Neural crest cell (in vitro differentiated cells): ENCODE measurements at places on chromosomes 2 and 18.
A peak's percentile ranks its signal among the peaks of the same experiment; 100 is the strongest.

DNA sequence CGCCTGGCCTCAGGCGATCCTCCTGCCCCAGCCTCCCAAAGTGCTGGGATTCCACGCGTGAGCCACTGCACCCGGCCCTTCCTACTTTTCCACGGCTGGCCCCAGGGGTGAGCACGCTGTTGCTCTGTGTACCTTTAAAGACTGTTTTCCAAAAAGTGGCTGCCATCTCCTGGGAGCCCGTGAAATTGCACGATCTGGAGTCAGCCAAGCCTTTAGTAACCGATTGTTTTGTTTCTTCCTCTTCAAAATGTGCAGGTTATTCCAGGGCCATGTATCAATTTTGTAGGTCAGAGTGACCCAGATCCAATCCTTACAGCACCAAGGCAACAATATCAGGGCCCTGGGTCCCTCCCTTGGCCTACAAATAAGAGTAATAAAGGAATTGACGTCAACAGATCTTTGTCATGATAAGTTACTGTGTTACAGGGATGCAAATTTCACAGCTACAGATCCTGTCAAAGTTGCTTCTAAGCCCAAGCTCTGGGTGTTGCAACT, 135.6 kb upstream of the ZNF236 start:
- peak; percentile 57 for DNase-seq

GRCh38 chr2:66866331-66867062, 431.6 kb downstream of the MEIS1 start:
- no peak for DNase-seq

DNA sequence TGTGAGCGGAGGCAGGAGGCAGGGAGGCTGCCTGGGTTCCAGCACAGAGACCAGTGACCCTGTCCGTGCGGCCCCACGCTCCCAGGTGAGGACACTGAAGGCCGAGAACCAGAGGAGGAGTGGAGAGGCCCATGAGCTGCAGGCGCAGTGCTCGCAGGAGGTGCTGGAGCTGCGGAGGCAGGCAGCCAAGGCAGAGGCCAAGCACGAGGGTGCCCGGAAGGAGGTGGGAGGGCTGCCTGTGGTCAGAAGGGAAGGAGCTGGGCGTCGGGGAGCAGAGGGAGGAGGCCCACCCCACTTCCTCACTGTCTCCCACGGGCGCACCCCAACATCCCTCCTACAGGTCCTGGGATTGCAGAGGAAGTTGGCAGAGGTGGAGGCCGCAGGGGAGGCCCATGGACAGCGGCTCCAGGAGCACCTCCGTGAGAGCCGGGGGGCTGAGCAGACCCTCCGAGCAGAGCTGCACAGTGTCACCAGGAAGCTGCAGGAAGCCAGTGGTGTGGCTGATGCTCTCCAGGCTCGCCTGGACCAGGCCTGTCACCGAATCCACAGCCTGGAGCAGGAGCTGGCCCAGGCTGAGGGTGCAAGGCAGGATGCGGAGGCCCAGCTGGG, 33.0 kb upstream of the SNED1 start:
- DNase-seq: no peak

DNA sequence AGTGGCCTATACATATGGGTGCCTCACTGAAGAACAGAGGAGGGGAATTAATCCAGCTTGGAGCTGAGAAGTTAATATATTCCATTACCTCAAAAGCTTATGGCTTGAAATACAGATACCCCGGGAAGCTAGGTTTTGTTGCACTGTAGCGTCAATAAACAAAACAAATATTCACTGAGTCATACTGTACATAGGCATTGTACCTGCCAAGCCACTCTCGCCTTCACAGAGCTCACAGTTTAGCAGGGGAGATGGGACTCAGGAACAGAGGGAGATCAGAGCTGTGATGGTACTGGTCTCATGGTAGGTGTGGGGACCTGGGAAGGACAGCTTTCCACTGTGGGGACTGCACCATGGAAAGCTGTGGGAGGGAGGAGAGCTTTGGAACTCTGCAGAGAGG, 111.2 kb upstream of the ST6GAL2 start:
- DNase-seq: no peak

GRCh38 chr2:102841107-102841840, 79.4 kb downstream of the TMEM182 start:
- DNase-seq: peak; percentile 68

GRCh38 chr2:182817558-182817957, 48.9 kb downstream of the FRZB start:
- no peak for DNase-seq

DNA sequence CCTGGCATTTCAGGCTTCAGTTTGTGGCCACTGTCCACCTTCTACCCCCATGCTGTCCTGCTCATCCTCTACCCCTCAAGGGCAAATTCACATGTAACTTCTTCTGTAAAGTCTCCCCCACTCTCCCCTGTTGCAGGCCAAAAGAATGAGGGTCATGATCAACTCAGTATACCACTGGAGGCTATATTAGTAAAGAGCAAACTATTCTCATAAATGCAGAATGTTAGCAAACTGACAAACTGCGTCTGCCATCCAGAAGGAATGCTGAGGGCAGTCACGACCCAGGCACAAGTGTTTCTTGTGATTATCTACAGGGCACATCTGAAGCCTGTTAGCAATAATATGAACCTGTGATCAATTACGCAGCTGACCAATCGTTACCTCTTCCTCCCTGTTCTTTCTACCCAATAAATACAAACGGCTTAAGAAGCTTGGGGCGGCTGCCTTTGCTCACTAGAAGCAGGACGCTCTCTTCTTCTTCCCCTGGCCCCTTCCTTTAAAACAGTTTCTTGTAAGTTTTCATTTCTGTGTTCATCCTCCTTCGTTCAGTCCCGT, 58.3 kb downstream of the SEPTIN10 start:
- no peak for DNase-seq

DNA sequence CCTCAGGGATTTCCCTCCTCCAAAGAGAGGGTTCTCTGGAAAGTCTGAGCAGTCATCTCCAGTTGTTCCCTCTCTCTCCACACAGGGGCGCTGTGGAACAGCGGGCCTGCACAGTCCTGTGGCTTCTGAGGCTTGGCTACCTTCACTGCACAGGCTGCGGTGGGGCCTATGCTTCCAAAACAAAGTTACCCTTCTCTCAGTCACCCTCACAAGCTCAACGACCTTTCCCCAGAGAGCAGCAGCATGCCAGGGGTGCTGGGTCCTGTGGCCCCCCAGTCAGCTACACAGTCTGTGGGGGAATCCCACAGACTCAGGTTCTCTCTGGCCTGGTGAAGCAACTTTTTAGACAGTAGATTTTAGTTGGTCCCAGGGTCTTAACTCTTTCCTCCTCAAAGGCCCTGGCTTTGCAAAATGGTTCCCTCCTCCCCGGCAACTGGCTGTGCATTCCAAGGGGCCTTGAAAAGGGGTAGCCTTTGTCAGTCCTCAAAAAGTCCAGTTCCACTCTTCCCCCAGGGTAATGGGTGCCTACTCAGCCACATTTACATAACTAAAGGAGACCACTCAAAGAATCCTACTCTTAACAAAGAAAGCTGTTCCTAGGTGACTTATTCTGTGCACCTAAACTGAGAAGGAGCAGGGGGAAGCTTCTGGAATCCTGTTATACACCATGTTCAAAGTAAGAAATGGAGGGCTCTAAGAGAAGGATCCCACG, 14.9 kb downstream of the B3GNT7 start:
- no peak for DNase-seq

DNA sequence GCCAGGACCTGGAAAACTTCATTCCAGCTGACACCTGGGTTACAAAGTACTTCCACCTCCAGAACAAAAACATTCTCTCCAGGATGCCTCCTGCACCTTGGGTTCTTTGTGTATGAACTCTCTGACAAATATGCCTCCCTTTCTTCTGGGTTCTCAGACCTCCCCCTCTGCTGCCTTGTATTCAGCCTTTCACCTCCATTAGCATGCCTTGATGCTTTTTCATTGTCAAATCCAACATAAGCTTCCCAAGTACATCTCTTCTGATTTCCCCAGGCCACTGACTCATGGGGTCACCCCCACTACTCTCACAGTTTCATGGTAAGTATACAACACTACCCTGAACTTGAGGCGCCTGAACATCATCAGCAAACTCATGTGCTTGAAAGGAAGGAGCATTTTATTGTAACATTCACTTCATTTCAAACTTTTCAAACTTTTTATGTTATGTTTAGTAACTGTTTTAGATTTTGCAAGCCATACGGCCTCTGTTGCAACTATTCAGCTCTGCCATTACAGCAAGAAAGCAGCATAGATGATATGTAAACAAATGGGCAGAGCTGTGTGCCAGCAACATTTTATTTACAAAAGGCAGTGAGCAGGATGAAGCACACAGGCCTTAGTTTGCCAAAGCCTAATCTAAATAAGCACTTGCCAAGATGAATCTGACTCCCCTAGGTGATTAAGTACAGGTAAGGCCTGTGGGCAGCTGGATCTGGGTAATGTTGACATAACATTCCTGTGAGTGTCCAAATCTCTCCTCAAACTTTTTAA, 32.5 kb upstream of the MRPS9 start:
- no peak for DNase-seq

DNA sequence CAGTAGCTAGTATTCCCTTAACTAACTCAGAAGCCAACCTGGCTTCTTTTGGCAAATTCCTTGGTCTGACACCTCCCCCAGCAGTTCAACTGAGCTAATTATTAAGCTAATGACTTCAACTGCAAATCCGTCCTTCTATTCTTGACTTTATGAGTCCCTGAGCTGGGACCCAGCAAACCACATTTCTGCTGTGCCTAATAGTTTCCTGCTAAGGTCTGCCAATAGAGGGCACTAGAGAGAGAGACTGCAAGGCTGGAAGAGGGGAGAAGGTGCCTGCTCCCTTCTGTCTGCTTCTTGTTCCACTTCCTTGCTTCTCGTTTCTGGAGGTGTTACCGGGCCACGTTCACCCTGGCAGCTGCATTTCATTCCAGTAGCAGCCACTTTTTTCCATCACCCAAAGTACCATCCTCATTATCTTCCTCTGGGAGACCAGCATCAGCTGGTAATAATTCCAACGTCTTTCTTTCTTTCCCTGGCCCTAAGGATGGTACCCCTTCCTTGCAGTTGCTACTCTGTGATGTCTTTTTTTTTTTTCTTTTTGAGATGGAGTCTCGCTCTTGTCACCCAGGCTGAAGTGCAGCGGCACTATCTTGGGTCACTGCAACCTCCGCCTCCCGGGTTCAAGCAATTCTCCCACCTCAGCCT, 352.0 kb downstream of the TNS1 start:
- peak; percentile 44 for DNase-seq

- no peak for DNase-seq
Observed at GRCh38 chr2:241460631-241461030, 47.8 kb downstream of the STK25 start.

DNA sequence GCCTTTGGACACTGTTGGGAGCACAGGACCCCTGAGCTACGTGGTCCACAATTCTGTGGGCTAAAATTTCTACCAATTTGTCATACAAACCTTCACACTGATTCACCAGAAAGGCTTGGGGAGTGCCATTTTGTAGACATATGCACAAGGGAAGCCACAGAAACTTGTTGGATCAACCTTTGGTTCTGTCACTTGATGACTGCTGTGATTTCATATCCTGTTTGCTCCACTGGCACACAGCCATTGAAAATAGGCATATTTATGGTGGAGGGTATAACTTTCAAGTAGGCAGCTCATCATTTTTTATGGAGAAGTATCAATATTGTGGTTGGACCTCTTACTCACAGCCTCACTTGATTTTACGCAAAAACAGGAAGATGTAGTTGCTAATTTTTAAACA, 10.5 kb downstream of the NAPG start:
- DNase-seq: no peak

GRCh38 chr2:8030573-8031303, 651.1 kb upstream of the ID2 start:
- no peak for DNase-seq

GRCh38 chr2:195308163-195308562, 348.9 kb upstream of the SLC39A10 start:
- no peak for DNase-seq

- no peak for DNase-seq
Observed at GRCh38 chr2:221972813-221973478, 325.9 kb downstream of the PAX3 start.

DNA sequence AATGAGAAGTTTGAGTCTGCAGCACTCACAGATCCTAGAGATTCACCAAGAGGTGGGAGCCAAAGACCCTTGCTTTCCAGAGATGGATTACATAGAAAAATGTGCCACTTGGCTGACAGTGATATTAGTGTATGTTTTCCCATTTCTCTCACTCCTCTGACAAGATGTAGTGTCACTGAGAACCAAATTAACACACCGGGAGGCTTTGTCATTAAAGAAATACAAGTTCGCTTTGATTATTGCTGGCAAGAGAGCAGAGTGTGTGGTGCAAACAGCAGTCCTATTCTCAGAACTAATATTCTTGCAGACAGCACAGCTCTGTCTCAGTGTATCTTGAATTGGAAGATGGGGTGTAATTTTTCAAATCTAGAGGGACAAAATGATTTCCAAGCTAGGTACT, 171.6 kb upstream of the SETBP1 start:
- DNase-seq: no peak

DNA sequence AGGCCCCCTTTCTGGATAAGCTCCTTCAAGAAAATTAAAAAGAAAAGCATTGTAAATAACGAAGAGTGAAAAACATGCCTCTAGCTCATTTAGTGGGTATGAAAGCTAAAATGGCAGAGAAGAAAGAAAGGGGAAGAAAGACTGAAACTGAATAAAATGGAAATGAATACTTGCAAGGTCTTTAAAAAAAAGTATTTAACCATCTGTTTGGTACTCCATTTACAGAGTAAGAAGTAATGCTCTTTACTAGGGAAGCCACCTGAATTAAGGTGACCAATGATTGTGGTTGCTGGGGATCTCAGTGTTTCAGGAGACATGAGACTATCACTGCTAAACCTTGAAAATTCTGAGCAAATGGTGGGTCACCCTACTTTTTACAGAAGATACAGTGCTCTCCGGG, 17.7 kb upstream of the ARL5A start:
- no peak for DNase-seq

- DNase-seq: no peak
Observed at GRCh38 chr2:206955253-206955652, 15.9 kb downstream of the CPO start.

DNA sequence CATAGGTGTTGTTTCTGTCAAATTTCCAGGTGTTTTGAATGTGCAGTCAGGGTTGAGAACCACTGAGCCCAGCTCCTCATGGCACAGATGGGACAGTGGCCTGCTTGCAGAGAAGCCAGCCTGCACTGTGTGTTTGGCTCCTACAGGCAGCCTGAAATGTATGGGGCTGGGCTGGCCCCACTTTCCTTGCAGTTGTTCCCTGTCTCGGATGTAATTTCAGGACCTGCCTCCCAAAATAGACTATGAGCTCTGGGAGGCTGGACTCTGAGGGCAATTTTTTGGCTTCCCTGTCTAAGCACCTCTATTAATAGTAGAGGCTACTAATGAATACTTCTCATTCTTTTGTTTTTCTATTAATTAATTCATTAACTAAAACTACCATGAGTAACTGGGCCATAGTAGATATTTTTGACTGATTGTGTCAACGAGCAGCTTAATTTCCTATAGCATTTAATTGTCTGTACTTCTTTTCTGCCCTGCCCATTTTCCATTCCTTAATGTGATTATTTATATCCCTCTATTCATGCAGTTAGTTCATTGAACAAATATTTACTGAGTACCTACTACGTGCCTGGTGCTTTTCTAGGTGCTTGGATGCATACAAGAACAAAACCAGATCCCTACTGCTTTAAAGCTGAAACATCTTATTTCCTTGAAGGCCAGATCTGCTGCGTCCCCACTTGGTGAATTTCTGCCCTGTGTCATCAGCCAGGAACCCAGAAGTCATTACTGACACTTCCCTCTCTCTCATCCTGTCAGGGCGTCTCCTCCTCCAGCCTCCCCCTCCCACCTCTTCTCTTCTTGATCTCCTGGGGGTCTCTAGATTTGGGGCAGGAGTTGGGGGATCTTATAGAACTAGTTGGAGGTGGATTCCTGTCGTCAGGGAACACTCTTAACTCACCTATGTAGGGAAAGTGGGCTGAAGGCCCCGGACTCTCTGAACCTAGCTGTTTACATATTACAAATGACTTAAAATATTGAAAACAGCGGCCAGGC, 16.3 kb downstream of the DYSF start:
- DNase-seq: no peak

GRCh38 chr2:88856409-88857135, 165.1 kb downstream of the RPIA start:
- no peak for DNase-seq
